ENCODE measurements at places on chromosomes 16 and 17.

DNA sequence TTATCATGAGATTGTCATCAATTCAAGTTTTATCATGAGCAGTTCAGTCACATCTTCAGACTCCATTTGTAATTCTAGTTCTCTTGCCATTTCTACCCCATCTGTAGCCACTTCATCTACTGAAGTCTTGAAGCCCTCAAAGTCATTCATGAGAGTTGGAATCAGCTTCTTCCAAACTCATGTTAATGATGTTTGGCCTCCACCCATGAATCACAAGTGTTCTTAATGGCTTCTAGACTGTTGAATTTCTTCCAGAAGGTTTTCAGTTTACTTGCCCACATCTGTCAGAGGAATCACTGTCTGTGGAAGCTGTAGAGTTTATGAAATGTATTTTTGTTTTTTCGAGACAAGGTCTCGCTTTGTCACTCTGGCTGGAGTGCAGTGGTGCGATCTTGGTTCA is 16.0 kb downstream of the NSRP1 start:
- no peak for DNase-seq

DNA sequence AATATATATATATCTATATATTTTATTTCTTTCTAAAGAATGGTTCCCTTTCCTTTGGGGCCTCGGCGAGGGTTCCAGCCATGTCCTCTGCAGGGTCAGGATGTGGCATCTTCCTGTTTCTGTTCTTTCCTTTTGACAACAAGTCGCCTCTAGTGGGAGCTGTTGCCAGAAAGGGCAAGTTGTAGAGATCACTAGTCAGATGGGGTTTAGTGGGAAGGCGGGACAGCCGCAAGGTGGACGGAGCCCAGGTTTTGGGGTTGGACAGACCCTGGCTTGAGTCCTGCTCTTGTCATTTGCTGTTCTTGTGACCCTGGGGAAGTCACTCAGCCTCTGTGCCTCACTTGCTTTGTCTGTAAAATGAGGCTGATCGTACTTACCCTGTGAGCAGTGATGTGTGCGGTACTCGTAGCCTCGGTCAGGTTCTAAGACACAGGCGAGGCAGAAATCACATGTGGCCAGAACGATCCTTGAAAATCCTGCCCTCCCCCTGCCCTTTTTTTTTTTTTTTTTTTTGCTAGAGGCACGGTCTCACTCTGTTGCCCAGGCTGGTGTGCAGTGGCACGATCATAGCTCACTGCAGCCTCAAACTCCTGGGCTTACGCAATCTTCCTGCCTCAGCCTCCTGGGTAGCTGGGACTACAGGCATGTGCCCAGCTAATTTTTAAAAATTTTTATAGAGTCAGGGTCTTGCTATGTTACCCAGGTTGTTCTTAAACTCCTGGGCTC is 80.1 kb downstream of the ABCC6 start:
- no peak for DNase-seq

GRCh38 chr16:69049146-69049545 is 56.3 kb upstream of the HAS3 start:
- DNase-seq, result no peak

DNA sequence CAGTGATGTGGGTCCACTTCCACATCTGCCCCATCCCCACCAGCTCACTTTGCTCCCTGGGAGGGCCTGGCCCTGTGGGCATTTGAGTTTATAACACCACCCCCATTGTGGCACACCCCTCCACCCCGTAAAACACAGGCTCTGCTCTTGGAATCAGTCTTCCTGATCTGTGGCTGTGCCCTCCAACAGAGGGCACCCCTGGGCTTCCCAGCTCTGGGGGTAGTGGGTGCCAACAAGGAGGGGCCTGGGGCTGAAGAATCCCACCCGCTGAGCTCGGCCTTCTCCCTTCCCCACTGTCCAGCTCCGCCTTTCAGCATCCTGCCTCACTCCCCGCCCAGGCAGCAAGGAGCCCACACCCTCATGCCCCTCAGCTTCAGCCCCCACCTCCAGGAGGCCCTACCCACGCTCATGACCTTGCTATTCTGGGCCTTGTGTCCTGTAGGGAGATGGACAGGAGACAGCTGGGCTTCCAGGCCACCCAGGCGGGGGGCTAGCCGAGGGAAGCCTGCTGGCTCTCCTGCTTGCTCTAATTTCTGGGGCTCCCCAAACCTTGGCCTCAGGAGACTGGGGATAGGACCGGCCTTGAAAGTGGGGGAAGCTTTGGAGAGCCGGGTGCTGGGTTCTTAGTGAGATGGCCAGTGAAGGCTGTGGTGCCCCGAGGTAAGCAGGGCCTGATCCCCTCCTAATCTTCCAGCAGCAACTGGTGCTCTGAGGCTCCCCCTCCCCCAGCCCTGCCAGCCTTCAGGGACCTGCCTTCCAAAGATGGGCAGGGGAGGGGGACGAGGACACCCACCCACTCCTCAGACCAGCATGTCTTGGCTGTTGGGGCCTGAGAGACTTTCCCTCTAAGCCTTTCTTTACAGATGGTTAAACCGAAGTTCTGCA is 2.9 kb upstream of the ATP2A1 start:
- DNase-seq, result no peak

GRCh38 chr17:33016920-33017319 is 25.3 kb downstream of the SPACA3 start:
- DNase-seq, result no peak

DNA sequence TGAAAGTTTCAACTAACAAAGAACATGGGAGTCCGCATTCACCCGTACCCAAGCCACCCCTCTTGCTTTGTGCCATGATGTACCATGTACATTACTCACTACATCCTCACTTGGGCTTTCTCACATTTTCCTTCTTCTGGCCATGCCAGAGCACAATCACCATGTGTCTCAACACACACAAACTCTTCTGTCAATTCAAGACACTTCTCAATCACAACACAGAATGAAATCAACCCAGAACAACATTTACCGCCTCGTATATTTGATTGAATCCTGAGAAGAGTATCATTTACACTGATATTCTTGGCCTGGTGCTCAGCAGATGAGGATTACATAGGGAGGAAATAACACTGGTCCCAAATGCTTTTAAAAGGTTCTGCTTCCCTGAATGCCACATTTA is 4.5 kb downstream of the ADAMTS18 start:
- DNase-seq, result no peak

DNA sequence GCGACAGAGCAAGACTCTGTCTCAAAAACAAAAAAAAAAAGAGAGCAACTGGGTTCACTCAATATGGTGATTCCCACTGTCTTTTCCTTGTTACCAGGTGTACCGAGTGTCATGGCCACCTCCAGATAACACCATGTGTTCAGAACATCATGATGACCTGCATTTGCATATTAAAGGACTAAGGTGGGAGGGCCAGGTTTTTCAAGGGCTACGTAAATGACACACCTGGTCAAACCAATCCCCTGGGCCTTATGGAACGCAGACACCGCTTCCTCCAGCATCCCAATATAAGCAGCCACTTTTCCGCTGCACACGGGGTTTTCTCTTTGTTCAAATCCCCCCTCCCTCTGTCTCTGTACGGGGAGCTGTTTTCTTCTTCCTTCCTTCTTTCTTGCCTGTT is 29.3 kb downstream of the WSCD1 start:
- no peak for DNase-seq

- no peak for DNase-seq
Measured at GRCh38 chr17:49229805-49230600, 584 bp downstream of the PHOSPHO1 start.

DNA sequence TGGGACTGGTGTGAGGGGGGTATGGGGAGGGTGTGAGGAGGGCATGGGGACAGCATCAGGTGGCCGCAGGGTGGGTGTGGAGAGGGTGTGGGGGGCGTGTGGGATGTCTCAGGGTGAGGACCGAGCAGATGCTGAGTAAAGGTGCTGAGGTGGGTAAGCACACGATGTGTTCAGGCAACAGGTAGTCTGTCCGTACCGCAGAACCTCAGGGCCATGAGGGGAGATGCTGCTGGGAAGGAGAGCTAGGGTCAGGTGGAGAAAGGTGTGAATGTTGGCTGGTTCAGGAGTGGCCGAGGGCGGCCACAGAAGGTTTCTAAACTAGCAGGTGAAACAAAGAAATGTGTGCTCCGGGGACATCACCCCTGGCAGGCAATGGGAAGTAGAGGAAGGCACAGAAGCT is 80.0 kb upstream of the CDH5 start:
- no peak for DNase-seq

All from activated B cell treated with CpG ODN at 0.5 μM for 24 hours (primary cell).